ENCODE measurements at places on chromosomes 6 and 20.

DNA sequence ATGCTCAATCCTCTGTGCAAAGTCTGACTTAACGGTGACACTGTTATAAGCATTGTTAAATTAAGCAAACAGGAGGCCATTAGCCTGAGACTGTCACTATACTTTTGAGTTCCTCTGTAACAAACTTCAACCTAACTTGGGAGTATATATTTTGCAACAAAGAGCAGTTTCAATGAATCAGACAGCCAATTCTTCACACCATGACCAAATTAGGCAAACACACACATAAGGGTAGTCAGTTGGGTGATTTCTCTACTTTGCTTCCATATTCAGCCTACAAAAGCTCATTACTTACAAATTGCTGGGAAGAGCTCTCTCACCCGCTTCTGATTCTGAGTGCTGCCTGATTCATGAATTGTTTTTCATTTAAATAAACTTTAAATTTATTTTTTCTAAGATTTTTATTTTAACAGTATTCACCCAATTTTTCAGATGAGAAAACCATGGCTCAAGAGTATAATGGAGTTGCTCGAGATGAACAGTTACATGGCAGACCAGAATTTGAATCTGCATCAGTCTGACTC is 60.5 kb downstream of the HACE1 start:
- no peak for DNase-seq

- DNase-seq: no peak
These were observed 326.8 kb downstream of the KHDRBS2 start for GRCh38 chr6:61959196-61959595.

GRCh38 chr6:75150685-75151412 is 55.0 kb downstream of the COL12A1 start:
- no peak for DNase-seq

GRCh38 chr20:7806831-7807230 is 133.4 kb downstream of the HAO1 start:
- no peak for DNase-seq

- DNase-seq: peak; percentile 32
These were observed 34.1 kb upstream of the HLA-DQB1 start for GRCh38 chr6:32700391-32701040.

GRCh38 chr6:153625089-153625488 is 414.0 kb upstream of the OPRM1 start:
- DNase-seq: no peak

GRCh38 chr6:136669299-136669699 is 119.1 kb upstream of the MAP7 start:
- DNase-seq: peak; percentile 35

DNA sequence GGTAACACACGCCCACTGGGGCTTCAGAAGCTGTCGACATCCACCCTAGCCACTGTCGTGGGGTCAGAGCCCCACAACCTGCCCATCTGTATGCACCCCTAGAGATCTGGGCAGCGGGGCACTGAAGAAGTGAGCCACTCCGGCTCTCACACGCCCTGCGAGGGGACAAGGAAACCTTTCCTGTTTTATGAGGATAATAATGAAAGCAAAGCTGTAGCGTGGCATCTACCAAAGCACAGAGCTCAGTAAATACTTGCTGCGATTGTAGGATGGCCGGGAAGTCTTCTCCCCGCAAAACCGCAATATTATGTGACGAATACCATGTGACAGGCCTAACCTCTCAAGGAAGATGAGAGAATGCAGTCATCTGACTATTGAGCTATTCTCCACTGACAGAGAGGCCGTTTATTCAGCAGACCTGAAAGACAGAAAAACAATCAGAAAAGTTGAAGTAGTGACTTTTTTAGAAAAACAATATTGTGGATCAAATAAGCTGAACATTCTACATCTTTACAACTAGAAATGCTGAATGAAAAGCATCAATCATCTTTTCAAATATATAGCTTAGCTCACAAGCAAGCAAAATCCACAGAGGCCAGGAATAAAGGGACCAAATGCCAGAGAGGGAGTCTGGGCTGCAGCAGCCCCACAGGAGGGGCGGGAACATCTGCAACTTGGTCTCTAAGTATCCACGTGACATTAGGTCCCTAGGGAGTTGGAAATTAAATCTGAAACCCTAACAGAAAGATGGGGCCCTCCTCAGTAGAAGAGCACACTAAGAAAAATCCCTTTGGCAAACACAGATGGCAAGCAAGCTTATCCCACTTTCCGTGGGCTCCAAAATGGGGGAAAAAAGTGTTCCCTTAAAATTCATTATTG is 207.8 kb downstream of the TTLL2 start:
- no peak for DNase-seq

DNA sequence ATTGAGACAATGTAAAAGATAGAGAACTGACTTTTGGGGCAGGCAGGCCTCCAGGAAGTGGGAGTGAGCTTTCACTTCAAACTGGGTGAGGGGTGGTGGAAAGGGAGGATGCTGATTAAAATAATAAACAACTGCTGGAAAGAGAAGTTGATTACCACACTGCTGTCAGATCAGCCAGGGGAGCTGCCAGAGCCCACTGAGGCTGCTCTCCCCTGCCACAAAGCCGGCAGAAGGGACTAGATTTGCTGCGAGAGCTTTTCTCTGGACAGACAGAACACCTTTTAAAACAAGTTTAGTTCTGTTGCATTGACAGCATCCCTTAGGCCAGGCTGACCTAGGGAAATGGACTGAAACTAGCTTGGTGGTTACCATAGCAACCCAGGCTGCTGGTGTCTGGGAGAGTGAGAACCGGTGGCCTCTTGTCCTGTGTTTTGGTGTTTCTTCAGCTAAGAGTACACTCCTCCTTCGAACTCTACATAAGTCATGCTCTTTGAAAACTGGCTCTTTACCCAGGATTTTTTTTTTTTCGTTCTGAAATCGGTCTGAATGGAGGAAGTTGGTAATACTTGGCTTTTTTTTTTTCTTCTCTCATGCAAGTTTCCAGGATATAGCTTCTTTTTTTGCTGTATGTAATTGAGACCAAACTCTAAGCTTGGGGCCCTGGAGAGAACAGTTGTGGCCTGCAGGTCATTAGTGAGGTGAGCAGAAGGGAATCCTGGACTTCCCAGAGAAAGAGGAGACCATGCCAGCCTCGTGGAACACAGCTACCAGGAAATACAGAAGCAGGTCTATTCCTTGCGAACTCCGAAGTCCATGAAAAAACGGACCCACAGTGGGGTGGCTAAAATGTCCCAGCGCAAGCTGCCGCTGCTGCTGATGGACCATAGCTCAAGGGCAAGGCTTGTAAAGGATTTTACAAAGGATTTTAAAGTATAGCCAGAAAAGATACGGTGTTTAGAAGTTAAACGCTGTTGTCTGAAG is 374.4 kb downstream of the UTRN start:
- peak; percentile 32 for DNase-seq

- no peak for DNase-seq
These were observed 10.9 kb upstream of the MBOAT1 start for GRCh38 chr6:20223141-20223540.

DNA sequence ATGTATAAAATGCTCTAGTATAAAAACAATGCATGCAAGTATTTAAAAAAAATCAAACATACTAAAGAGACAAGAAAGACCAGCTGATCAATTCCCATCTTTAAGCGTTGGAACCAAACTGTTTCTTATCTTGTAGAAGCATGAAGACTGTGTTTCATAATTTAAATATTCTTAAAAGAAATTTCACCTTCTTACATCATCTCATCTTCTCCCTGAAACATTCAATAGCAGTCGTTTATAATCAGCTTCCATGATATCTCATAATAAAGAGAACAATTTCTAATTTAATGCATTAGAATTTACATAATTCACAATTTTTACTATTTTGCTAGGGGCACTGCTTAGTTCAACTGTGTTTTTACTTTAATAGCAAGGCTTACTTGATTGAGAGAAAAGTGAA is 468.1 kb upstream of the MARCKS start:
- DNase-seq: no peak

GRCh38 chr20:63473555-63474449 is 1.3 kb upstream of the KCNQ2 start:
- no peak for DNase-seq

DNA sequence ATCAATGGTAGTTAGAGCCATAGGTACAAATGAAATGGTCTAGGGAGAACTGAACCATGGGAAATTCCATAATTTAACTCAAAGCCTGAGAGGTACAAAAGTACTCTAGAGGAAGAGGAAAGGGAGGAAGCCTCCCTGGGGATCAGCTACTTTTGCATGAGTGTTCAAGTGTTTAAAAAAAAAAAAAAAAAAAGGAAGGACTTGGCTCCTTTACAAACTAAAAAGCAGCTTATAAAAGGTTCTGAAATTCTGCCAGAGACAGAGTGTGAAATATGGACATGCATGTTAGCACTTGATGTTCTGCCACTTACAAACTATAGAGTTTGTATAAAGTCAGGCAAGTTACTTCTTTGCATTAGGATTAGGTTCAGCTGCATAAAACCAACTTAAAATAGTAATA is 290.0 kb downstream of the TBC1D7 start:
- no peak for DNase-seq

GRCh38 chr20:49165611-49166010 is 22.5 kb downstream of the STAU1 start:
- DNase-seq: no peak

- no peak for DNase-seq
These were observed 13.3 kb upstream of the KCNK15 start for GRCh38 chr20:44732327-44732726.

GRCh38 chr6:10441004-10441654 is 26.3 kb upstream of the TFAP2A start:
- no peak for DNase-seq

DNA sequence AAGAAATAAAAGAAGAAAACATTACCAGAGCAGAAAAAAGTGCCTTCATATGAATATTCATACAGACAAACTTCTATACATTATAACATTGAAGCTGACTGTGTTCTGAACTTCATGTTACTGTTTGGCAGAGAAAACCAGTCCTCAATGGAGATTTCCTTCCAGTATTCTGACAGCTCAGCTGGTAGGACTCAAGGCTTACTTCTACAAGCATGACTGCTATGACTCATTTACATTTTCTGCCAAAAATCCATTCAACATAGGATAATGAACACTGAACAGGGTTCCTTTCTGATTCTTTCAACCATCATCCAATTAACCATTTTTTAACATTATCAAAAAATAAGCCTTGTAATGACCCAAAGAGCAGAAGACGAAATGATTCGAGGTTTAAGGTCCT is 25.4 kb downstream of the COL9A1 start:
- no peak for DNase-seq

GRCh38 chr6:118953391-118953790 is 18.4 kb upstream of the MCM9 start:
- DNase-seq: no peak

DNA sequence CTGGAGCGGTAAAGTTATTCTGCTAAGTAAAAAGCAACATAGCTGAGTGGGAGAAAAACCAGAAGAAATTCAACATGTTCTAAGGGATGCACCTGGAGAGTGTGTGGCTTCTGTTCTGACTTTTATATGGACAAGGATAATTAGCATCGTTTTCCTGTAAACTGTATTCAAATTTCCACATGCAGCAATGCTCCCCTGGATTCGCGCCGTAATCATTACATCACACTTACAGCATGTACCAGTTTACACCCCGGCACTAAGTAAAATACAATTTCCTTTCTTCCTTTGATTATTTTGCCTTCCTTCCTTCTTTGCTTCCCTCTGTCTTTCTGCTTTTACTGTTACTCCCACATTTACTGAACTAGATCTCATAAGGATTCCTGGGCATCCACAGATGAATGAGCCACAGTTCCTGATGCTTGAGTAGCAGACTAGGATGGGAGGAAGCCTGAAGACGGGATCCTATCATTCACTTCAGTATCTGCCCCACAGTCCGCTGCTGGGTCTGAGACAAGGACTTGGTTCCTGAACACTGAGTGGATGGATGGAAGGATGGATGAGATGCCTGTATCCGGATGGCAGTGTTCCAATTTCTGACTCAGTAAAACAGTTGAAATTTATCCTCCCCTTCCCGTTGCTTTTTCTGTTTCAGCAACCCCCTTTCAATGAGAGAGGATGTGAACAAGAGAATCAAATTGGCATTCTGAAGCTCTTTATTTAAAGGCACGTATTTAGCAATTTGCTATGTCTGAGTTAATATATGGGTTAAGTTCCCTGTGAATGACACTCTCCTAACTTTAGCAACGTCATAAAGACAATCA is 174.6 kb downstream of the GJA10 start:
- no peak for DNase-seq

DNA sequence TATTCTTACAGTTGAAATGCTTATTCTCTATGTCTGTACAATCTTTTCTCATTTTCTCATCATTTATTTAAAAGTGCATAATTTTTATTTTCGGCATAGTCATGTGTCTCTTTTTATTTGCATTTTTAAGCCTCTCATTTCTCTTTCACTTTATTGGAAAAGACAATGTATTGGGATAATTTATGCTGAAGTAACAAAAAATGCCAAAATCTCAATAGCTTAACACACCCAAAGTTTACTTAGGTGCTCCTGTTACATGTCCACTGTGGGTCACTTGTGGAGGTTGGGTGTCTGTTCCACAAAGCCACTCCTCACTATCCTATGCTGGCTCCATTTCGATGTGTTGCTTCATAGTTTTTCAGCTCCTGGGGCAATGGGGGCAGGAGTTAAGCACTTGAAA is 638.7 kb downstream of the CD109 start:
- DNase-seq: no peak

Data from adrenal gland (tissue), 19 donors.